ENCODE measurements at places on chromosomes 3 and 15. TPM values are rescaled to one million over a fixed set of nuclear protein-coding genes. Genes with fewer than 3 reads are reported as not detected.

Gene GRM2
- total RNA-seq: 4.1 TPM

Gene SLC35G2
- total RNA-seq: 0.15 TPM

Gene ROBO2
- total RNA-seq: not detected

Gene INSYN1
- total RNA-seq: not detected

Gene MCTP2
- total RNA-seq: 17.0 TPM

Gene LRRN1
- 1.9 TPM for total RNA-seq

Gene REC114
- total RNA-seq: not detected

Gene PYGO1
- total RNA-seq: not detected

Gene SEC62
- 69.8 TPM for total RNA-seq

Gene ILDR1
- 0.10 TPM for total RNA-seq

Gene ITIH3
- total RNA-seq: not detected

Gene SEMA5B
- not detected for total RNA-seq

Gene KCNAB1
- total RNA-seq: not detected

Gene SLC28A1
- total RNA-seq: not detected

Measured in activated naive CD4-positive, alpha-beta T cell treated with anti-CD3 and anti-CD28 coated beads, Interleukin-2, amount 10 ng/mL, durations not matched to agents 5 hours and 36 hours (primary cell).